Inflammatory macrophage treated with lipopolysaccharide for 4 hours (primary cell): ENCODE measurements at places on chromosomes 16 and 17.

DNA sequence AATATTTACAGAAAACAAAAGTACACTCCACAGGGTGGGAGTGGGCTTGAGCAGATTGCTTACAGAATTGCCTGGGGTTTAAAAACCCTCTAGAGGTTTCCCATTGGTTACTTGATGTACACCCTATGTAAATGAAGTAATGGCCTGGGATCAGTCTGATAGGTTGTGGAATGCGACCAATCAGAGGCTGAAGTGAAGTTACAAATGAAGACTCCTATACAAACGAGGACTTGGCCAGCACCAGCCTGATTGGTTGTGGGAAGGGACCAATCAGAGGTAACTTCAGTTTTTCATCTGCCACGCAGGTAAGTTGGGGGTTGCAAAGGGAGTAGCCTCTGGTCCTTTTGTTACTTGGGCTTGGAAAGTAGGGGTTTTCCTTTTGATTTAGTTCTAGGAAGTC is 8.8 kb downstream of the EEF2K start:
- no peak for DNase-seq

DNA sequence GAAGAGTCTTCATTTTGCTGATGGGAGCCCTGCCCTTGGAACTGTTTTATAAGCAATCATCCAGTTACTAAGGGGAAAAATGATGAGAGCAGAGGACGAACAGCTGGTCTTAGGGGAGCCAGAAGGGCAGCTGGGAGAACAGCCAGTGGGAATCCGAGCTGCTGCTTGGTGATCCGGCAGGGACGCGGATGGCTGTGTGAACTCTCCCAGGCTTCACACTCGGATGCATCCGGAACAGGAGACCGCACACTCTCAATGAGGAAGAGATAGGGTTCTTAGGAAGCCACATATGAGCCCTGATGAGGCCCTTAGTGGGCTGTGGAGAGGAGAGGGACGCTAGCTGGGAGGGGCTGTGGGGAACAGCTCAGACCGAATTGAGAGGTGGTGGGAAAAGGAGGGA is 5.0 kb upstream of the CACNG5 start:
- no peak for DNase-seq

DNA sequence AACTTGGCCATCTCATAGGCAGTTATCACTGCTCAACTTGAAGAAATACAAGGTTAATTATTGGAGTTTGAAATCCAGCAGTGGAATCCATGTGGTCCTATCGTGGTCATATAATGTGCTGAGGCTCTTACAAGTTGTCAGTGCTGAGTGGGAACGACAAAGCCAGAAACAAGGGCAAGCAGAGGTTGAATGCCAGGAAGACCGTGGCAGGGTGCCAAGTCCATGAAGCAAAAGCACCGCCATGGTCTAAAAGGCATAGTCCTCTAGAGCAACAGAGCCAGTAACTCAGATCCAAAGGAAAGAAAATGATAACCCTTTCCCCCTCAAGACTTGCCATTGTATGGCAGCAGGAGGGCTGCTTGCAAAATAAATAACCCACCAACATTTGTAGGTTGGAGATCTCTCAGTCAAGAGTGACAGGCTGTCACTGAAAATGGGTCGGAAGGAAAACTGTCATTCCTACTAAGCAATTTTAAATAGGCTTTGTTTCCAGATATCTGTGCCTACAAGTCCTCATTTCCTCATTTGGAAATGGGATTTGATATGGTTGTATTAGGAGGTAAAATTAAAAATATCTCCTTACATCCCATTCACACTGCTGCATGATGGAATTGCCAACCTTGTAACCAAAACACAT is 36.4 kb upstream of the HSBP1 start:
- DNase-seq, result no peak

- DNase-seq, result no peak
Observed at GRCh38 chr17:17910060-17910459, 62.1 kb downstream of the TOM1L2 start.

GRCh38 chr16:6018848-6019489 is 921.4 kb upstream of the EEF2KMT start:
- DNase-seq, result no peak

DNA sequence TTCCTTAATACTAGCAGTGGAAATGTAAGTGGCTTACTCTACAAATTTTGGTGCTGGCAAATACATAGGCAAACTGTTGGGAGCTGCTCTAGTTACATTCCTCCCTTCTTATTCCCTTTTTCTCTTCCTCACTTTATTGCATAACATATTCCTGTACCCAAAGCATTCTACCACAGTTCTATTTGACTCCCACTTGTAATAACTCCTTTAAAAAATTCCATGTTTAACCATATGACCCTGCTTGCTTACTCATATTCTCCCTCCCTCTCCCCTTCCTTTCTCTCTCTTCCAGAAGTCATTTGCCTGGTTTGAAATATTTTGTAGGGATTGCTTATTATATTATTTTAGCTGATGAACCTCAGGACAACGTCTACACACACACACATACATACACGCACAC is 22.7 kb downstream of the NQO1 start:
- no peak for DNase-seq

- DNase-seq, result no peak
Observed at GRCh38 chr16:2365397-2366294, 25.1 kb upstream of the ABCA3 start.

- DNase-seq, result no peak
Observed at GRCh38 chr16:19478505-19478904, 43.4 kb downstream of the GDE1 start.

- no peak for DNase-seq
Observed at GRCh38 chr17:43142153-43142552, 17.0 kb upstream of the BRCA1 start.

- DNase-seq, result no peak
Observed at GRCh38 chr17:69883120-69883519, 191.9 kb upstream of the KCNJ16 start.

DNA sequence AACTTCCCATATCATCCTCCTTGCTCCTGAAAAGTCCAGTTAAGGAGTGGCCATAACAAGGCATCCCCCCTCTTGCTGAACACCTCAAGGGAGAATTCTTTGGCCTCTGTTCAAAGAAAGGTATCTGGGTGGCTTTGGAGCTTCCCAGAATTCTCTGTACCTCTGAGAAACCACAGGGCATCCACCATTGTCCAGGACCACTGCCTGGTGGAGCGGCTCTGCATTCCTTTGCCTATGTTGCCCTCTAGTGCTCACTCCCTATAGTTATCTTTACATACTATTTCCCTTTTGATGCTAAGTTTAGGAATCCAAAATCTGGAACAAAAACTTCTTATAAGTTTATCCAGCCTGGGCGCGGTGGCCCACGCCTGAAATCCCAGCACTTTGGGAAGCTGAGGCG is 30.3 kb downstream of the CHD9NB start:
- DNase-seq, result peak; percentile 45

- DNase-seq, result no peak
Observed at GRCh38 chr16:4534151-4534790, 4.3 kb downstream of the CDIP1 start.

DNA sequence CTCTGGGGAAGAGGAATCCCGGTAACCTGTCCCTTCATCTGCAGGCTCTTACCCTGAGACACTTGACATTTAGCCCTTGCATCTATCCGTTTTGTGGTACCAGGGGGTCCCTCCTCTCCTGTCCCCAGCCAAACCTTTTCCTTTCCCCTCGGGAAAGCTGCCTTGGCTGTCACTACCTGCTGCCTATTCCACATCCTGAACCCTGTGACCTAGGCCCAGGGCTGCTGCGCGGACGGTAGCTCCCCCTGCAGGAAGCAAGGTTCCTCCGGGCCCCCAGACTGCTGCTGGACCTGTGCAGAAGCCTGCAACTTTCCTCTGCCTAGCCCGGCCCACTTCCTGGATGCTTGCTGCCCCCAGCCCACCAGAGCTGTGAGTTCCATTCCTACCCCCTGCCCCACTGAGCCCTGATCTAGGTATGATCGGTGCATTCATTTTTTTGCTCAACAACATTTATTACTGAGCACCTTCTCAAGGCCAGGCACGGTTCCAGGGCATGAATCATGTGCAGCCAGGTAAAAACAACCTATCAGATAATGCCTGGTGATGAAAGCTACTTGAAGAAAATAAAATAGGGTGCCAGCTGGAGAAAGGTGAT is 10.5 kb upstream of the ALDOA start:
- DNase-seq, result peak; percentile 41

DNA sequence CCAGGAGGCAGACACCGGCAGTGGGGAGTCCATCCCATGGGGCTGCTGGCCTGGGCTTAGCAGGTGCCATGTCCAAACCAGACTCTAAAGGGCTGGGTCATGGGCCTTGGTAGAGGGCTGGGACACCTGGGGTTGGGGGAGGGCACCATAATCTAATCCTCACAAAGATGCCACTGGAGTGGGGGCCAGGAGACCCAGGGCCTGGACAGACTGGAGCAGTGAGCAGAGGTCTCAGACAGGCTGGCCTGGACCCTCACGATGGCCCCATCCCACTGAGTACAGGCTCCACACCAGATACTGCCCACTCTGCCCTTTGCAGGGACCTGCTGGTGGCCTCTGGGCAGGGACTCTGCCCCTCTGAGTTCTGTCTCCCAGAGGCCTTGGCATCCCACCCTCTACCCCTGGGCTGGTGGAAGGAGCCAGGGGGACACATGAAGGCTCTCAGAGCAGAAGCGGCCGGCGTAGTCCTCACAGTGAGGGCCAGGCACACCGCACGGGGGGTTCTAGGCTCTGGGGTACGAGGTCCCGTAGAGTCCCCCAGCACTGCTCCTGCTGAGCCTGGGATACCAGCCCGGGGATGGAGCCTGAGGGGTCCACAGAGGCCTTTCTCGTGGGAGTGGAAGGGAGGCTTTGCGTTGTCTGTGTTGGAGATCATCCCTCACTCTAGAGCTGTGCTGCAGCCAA is 10.0 kb upstream of the SRRM2 start:
- DNase-seq, result no peak

GRCh38 chr16:53620476-53620875 is 83.2 kb downstream of the RPGRIP1L start:
- no peak for DNase-seq

DNA sequence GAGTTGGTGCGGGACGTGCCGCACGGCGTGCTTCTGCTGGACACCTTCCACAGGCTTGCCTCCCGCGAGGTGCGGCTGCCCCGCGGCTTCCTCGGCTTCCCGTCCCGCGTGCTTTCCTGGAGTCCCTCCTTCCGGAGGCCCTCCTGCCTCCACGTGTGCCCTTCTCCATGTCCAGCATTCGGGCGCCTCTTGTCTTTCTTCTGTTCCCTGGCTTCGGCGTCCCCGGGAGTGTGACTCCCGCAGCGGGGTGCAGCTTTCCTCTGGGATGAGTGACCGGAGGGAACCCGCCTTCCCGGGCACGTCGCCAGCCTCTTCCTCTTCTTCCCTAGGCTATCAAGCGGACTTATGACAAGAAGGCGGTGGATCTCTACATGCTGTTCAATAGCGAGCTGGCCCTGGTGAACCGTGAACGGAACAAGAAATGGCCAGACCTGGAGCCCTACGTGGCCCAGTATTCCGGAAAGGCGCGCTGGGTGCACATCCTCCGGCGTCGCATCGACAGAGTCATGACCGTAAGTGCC is 23.0 kb downstream of the DNAH2 start:
- DNase-seq, result no peak

DNA sequence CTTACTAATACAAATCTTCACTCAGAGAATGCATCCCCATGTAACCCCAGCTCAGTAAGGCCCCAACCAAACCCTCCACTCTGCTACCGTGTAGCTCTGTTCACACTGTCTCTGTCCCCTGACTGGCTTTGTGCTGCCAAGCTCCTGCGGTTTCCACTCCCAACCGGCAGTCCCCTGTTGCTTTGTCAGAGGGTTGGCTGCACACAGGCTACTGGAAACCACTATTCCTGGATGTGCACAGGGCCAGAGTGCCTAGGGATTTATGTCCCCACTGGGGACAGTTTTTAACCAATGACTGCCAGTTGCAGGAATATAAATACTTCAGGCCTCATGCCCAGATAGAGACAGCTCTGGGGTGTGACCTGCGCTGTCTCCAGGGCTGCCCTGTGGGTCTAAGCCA is 157.1 kb upstream of the C16orf82 start:
- no peak for DNase-seq

DNA sequence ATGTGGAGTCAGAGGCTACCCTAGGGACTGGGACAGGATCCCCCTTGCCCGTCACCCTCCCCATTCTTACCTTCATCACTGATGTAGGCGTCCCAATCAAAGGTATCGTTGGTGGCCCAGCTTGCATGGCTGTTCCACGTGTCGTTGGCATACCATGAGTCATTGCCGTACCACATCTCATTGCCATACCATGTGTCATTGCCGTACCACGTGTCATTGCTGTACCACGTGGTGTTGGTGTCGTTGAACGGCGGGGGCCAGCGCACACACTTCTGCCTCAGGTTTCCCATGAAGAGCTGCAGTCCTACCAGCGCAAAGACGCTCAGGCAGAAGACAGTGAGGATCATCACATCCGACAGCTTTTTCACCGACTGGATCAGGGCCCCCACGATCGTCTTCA is 4.8 kb downstream of the SCN4A start:
- no peak for DNase-seq

DNA sequence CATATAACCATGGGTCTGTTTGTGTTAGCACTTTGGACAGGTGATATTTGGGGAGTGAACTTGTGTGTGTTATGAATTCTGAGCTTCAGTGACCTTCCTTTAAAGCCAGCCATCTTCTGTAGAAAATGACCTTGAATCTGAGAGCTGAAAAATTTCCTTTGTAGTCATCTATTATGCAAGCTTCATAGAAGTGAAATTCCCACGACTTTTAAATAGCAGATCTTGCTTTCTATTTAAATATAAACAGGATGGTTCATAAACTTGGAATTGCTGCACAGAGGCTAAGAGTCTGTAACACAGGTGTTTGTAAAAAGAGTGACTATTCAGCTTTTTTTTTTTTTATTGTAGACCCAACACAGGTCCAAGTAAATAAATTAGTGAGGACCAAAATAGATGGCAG is 85.5 kb downstream of the MARCHF10 start:
- no peak for DNase-seq

DNA sequence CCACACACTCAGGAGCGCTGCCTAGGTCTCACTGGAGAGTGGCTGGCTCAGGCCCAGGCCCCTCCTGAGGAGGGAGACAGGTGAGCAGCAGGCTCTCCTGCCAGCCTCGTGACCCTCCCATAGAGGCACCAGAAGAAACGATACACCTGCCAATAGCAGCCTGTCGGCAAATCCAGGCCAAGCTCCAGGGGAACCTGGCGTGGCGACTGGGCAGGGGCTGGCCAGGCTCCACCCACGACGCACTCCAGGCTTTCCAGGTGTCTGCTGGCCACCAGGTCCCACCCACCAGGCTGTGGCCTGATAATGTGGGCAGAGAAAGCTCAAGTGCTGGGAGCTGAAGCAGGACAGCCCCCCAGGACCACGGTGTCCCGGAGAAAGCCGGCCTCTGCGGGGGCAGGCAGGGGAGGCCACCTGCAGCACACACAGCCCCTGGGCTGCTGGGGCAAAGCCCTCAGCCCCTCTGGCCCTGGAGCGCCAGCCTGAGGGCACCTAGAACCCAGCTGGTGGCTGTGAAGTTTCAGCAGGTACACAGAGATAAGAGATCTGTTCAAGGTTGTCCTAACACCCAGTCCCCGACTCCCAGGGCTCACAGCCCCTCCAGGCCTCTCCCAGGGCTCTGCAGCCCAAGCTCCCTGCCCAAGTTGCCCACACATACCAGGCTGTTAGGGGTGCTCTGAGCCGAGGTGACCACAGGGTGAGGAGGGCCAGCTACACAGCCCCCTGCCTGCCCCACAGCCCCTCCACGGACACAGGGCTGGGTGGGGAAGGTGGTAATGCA is 2.4 kb downstream of the PGAP6 start:
- no peak for DNase-seq
